ENCODE measurements at places on chromosomes 5 and 9.

GRCh38 chr5:66661149-66661548 is 65.0 kb downstream of the MAST4 start:
- DNase-seq: no peak

DNA sequence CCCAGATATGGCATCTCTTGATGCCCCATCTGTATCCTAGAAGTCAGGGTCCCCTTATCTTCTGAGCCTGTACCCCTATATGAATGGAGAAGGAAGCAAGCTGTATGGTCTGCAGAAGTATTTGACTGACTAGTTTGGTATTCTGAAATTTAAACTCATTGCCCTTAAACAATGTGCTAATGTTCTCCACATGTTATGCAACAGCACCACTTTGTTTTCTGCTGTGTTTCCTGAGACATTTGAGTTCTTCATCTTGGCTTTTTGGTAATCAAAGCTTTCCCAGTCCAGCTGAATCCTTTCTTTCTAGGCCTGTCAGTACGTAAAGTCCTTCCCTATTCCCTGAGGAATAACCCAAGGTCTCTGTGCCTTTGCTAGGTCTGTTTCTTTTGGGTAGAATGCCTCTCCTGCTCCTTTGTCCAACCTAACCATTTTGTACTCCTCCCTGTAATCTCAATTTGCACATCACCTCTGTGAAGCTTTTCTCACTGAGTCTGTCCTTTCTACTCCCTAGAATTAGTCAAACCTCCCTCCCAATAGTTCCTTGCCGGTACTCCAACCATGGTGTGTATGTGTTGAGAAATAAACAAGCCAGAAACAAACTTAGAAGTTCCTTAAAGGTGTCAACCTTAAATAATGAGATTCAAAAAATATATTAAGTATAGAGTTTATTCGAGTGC is 72.1 kb upstream of the HSPB3 start:
- no peak for DNase-seq

GRCh38 chr9:94145640-94146039 is 61.4 kb downstream of the PTPDC1 start:
- no peak for DNase-seq

- DNase-seq: no peak
These were observed 11.8 kb upstream of the NDUFB6 start for GRCh38 chr9:32584784-32585183.

DNA sequence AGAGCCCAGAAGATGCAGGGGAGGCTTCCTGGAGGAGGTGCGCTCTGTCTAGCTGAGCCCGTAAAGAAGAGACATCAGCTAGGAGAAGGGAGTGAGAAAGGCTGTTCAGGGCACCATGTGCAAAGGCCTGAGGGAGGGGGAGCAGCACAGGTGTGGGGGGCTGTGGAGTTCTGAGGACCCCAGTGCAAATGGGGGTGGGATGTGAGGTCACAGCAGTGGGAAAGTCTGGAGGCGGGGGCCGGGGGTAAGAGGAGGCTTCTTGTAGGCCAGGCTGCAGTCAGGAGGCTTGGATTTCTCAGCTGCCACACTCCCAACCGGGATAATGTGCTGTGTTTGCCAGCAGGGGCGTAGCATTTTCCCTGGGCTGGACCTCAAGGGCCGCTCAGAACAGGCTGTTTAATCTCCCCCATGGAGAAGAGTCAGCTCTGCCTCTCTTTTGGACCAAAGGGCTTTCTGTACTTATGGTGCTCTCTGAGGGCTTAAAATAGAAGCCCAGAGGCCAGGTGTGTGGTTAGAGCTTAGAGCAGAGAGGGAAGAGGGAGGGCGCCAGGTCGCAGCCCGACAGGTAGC is 5.7 kb downstream of the NEURL1B start:
- DNase-seq: no peak

DNA sequence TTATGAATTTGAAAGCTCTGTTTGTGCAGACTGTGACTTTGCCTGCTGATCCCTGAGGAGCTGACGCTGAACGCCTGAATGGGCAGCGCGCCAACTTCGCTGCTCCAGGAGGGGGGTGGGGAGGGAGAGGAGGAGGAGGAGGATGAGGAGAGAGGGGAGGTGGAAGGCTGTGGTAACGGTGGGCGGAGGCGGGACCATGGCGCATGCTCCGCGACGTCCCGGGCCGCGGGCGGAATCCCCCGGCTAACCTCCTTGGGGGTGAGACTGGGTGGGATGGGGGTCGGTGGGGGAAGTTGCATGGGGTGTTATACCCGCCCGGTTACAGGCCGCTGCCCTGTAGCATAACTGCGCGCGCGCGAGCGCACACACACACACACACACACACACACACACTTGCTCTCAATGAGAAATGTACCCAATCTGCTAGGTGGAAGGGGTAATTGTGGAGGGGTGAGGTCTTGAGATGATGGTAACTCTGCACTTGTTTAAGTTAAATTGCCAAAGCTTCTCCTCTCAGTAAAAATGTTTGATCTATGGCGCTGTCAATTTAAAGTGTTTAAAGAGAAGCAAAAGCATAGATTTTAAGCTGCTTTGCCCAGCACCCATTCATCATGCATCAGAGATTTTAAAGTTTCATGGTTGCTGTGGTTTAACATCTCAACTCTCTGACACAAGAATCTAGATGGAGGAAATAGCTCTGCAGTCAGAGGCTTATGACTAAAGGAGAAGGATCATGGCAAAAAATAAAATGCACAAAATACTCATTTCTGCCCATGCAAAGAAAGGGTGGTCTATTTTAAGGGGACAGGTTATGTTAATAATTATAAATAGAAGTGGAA is 76.6 kb upstream of the TBCA start:
- DNase-seq: peak; percentile 64

DNA sequence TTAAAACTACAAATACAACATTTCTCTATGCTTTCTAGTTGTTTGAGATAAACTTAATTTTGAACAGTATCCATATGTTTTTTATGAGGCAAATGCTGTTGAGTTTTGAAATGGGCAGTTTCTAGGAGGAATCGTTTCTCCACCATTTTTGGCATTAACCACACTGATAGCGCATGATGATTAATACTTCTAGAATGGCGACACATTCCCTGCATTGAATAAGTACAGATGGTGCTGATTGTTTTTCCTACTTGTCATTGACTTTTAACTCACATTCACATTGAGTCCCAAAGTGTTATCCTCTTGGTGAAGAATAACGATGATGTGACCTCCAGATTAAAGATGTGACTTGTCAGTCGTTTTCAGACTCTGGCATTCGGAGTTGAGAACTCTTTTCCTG is 6.5 kb upstream of the CCDC192 start:
- DNase-seq: no peak

DNA sequence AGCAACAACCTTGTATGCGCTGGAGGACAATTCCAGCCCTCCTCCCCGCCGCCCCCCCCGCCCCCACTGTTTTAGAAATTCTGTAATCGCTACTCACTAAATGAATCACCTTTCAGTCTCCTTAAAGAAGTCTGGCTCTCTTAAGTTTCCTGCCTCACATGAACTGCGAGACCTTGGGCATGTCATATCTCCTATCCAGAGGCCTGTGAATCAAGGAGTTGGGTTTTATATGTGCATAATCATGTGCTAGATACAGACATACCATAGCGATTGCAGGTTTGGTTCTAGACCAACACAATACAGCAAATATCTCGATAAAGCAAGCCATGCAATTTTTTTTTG is 337 bp upstream of the DMAC1 start:
- peak; percentile 8 for DNase-seq

DNA sequence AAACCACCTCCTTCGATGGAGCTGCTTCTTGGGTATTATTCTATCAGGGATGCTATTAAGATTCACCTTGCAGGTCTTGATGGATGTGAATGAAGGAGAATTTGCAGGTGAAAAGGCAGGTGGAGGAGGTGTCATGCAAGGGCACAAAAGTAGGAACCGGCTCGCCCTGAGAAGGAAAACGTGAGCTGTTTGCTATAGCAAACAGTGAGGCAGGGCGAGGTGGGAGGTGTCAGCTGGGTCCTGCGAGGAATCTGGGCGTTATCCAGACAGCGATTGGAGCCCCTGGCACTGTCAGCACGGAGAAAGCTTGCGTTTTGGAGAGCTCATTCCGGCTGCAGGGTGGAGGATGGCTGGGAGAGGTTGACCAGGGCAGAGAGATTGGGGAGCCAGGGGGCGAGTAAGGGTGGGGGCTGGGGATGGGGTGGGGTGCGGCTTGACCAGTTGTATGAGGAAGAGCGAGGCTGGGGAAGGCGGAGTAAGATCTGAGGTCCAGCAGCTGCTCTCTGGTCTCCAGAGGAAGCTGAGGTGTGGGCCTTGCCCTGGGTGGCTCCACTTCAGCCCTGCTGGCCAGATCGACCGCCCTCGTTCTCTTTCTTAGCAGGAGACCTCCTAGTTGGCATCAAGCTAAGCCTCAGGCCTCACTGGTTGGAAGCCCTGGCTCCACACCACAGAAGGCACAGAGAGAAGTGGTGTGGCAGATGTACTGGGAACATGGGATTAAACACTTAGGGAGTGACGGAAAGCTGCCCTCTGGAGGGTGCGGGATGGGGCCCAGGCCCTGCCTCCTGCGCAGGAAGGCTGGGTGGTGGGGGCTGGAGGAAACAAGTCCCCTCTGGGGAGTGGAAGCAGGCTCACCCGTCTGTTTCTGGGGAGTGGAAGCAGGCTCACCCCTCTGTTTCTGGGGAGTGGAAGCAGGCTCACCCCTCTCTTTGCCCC is 54.7 kb upstream of the NEURL1B start:
- no peak for DNase-seq

Data from GM18507 (cell line).